ENCODE measurements at places on chromosomes 12 and 14. TPM values are rescaled to one million over a fixed set of nuclear protein-coding genes. Genes with fewer than 3 reads are reported as not detected.

DNA sequence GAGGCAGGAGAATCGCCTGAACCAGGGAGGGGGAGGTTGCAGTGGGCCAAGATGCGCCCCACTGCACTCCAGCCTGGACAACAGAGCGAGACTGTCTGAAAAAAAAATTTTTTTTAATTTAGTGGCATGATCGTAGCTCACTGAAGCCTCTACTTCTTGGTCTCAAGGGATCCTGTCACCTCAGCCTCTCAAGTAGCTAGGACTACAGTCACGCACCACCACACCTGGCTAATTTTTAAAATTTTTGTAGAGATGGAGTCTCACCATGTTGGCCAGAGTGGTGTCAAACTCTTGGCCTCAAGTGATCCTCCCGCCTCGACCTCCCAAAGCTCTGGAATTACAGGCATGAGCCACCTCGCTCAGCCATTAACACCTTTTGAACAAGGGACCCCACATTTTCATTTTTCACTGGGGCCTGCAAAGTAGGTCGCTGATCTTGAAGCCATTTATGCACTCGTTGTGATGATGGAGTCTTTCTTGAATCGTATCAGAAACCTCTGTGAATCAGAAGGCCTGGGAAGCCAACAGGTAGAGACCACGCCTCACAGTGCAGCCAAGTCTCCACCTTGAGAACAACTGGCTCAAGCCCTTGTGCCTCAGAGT lies 5.9 kb downstream of the HCAR1 start:
- no peak for DNase-seq

DNA sequence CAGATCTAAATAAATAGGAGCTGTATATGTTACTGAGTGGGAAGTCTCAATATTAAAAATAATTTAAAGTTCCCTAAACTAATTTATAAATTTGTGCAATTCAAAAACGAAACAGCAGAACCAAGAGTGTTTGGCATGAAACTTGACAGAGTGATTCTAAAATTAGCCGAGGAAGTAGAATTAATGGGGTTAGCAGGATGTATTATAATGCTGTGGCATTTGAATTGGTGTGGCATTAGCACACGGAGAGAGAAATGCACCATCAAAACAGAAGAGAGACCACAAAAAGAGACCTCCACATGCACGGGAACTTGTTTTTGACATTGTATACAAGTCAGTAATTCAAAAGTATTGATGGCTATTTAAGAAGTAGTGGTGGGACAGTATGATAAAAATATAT lies 366.0 kb upstream of the RGS6 start:
- no peak for DNase-seq

- DNase-seq: no peak
Measured at GRCh38 chr12:119835068-119835467, 42.1 kb downstream of the CIT start.

DNA sequence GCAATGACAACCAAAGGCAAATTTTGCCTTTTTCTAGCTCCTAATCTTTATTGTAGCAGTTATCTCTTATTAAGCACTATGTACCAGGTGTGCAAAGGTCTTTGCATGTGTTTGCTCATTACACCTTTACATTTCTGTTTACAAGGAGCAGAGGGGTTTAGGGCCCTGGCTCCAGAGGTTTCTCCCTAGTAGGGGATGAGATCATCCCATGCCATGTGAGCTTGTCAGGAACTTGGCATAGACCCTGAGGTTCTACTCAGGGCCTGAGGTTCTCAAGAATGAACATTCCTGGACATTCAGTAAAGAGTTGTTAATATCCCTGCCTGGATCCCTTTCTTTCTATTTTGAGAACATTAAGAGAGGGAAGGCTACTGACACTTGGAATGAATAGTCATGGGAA lies 292.0 kb downstream of the RPAP3 start:
- DNase-seq: no peak

Gene TAS2R42
- total RNA-seq: not detected

Gene CLEC4A
- not detected for total RNA-seq

- DNase-seq: no peak
Measured at GRCh38 chr12:12121061-12121460, 50.3 kb downstream of the BCL2L14 start.

Gene KRT8
- 100 TPM for total RNA-seq

Measured in left ventricle myocardium superior (tissue), 1 donor.